ENCODE measurements at places on chromosomes 6 and 20. TPM values are rescaled to one million over a fixed set of nuclear protein-coding genes. Genes with fewer than 3 reads are reported as not detected.

HCRTR2 gene
- not detected for total RNA-seq

DNA sequence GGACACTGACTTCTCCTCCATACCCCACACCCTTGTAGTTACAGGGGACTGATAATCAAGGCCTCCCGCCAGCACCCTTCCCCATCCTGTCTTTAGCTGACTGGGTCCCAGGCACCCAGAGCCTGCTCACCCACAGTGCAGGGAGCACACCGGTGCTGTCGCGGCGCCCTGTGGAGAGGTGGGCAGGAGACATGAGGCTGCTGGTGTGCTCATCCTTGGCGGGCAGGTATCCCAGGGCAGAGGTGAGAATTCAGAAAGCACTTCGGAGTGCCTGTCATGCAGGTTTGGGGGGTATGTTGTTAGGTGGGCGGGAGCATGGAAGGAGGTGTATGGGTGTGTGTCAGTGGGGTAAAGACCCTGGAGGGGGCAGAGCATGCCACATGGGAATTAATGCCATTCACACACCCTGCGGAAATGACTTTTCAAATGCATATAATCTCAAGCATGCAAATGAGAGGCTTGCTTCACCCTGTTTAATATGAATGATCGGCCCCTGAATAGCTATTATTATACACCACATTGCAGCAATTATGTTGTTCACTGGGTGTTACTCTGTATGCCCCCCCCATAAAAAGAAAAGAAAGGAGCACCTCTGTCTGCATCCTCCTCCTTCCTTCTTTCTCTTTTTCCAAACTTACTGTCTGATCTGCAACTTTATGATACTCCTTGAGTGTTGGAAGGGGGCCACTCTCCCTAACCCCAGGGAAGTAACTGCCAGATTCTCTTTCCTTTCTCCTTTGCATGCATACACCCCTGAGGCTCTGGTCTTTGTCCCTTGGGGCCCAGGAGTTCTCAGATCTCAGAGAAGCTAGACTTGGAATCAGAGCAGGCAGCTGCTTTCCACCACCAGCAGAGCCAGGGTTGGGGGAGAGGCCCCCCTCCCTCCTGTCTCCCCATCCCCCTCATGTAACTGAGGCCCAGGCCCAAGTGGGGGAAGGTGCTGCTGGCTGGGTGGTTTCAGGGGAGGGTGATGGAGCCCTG lies 16.0 kb downstream of the FOXP4 start:
- H3K4me1 ChIP-seq = peaks cover 18% of the 10 kb centered on the region
- H3K4me3 ChIP-seq = no peak overlapping the region
- no peaks in the 10 kb centered on the region for H3K27me3 ChIP-seq
- peaks cover 15% of the 10 kb centered on the region for H3K36me3 ChIP-seq
- no peak overlapping the region for H3K27ac ChIP-seq

DNA sequence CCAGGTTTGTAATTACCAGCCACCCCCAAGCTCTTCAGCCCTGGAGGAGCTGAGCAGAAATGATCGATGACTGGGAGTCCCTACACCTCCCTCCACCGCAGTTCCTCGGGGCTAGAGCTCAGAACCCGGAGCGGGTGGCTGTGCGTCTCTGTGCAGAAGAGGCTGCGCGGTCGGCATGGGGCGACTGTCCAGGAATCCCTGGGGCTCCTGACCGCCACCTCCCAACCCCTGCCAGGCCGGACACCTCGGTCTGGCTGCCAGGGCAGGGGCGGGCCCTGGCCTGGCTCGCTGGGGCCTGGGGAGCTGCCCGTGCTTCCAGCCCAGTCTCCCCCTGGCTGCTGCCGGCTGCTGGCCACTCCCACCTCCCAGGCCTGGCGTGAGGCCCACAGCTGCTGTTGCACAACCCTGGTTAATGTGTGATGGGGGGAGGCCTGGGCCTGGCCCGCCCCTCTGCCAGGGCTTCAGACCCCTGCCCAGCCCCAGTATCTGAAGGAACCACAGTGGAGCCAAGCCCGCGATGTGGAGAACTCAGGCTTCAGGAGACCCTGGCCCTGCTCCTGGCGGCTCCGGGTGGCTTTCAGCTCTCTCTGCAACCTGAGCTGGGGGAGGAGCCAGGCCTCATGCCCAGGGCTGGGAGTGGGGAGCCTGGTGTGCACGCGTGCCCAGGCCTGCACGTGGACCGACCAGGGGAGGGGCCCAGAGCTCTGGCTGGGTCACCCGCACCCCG lies 1.2 kb downstream of the SLC2A4RG start:
- H3K27ac ChIP-seq = no peak overlapping the region
- H3K4me1 ChIP-seq = peaks cover 15% of the 10 kb centered on the region
- H3K36me3 ChIP-seq = peaks cover 2% of the 10 kb centered on the region
- no peaks in the 10 kb centered on the region for H3K27me3 ChIP-seq
- H3K4me3 ChIP-seq = peak overlapping the region; percentile 33

TMEM200A gene
- 0.14 TPM for total RNA-seq

GRCh38 chr6:42137194-42137753 lies 5.1 kb downstream of the C6orf132 start:
- DNase-seq = no peak
- peaks cover 20% of the 10 kb centered on the region for H3K27me3 ChIP-seq
- H3K4me3 ChIP-seq = no peak overlapping the region
- H3K27ac ChIP-seq = no peak overlapping the region
- H3K36me3 ChIP-seq = no peaks in the 10 kb centered on the region
- peaks cover 12% of the 10 kb centered on the region for H3K4me1 ChIP-seq

DNA sequence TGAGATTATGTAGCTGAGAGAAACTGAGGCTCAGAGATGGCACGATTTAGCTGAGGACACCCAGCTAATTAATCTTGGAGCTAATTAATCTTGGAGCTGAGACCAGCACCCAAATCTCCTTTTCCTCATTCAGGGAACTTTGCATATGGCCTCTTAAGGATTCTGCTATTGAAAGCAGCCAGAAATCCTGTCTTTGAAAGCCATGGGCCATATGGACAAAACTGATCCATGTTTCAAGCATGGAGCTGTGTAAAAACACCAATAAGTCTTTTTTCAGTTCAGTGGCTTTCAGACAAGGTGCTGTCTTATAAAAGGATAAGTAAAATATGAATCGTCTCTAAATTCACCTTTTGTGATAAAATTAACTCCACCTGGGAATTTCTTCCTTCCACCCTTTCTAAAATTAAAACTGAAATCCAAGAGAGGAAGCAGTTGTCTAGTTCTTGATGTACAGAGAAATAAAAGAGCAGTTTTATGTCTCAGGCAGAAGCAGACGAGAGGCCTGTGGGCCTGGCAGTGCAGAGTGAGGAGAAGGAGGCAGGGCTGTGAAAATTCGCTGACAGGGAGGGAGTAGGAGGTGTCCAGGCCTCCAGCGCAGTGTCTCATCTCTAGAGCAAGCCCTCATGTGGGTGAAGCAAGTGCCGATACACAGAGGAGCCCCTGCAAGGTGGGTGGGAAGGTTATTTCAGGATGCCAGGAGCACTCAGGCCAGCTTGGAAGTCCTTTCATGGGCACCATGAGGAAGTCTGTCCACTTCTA lies 266.9 kb downstream of the UST start:
- no peak for DNase-seq
- H3K27ac ChIP-seq = no peak overlapping the region
- no peaks in the 10 kb centered on the region for H3K4me1 ChIP-seq

Measured in activated CD4-positive, alpha-beta T cell treated with anti-CD3 and anti-CD28 coated beads for 36 hours (primary cell).